Mesendoderm (in vitro differentiated cells): ENCODE measurements at places on chromosomes 13 and 19.
A peak's percentile ranks its signal among the peaks of the same experiment; 100 is the strongest.

GRCh38 chr19:45187421-45188100, 9.0 kb downstream of the BLOC1S3 start:
- peak; percentile 57 for DNase-seq

DNA sequence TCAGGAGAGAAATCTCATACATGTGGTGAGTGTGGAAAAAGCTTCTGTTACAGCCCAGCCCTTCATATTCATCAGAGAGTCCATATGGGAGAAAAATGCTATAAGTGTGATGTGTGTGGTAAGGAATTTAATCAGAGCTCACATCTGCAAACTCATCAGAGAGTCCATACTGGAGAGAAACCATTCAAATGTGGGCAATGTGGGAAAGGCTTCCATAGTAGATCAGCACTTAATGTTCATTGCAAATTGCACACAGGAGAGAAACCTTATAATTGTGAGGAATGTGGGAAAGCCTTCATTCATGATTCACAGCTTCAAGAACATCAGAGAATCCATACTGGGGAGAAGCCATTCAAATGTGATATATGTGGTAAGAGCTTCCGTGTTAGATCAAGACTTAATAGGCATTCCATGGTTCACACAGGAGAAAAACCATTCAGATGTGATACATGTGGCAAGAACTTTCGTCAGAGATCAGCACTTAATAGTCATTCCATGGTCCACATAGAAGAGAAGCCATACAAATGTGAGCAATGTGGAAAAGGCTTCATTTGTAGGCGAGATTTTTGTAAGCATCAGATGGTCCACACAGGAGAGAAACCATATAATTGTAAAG, 15.2 kb downstream of the ZNF221 start:
- DNase-seq, result peak; percentile 41

DNA sequence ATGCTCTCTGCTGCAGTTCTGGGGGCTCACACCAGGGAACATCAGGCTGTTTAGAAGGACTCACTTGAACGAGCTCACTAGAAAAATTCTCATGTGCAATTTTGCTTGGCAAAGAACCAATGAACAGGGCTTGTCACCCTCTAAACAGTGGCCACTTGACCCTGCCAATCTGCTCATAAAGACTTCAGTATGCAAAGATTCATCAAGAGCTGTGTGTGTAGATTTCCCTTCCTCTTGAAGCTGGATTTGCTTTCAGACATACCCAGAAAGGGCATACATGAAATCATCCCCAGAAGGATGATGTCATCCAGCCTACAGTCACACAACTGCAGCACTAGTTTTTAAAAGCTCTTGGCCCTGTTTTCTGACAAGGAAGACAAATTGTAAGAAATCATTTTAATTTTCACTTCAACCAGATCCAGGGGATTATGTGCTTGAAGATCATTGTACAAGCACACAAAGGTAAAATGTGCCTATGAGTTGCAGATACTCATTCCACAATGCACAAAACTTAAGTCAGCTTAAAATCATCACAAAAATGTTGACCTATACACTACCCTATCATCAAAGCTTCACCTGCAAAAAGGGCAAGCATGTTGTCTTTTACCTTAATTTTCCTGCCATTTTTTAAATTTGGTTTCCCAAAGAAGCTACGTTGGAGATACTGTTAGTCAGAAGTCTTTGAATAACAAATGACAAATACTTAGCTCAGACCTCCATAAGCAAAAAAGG, 5.2 kb upstream of the STK24 start:
- no peak for DNase-seq

DNA sequence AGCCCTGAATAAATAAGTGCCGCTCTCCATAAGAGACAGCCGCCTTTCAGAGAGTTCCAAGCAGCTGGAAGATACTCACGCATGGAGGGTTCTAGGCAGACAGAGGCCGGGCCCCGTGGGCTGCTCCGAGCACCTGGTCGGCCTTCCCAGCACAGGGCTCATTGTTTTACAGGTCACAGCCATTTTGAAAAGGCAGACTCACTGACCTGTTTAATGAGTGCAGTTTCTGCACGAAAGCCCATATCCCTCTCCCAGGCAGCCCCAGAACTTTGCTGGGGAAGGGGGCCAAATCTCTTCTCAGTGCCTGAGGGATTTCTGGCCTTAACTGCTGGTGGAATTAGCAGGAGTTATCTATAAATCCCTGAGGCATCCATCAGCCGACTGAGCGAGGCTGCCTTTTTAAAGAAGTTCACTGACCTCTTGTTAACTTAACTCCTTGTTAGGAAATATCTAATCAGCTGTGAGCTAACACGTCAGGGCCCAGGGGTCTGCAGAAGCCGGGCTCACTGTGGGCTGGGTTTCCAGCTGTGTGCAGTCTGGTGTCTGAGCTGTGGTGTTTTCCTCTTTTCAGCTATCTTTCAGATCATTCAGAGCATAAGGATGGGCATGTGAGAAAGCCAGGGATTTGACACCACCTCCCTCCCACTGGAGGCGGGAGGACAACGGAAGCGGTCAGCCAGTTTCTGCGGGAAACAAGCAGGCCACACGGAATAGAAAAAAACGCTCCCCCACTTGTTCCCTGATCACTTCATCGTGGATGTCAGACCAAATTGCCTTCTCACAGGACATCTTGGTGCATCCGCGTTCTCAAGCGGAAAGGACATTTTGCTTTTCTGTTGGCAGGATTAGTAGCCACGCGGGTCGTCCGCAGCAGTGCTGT, 23.3 kb downstream of the SERP2 start:
- DNase-seq, result peak; percentile 96

DNA sequence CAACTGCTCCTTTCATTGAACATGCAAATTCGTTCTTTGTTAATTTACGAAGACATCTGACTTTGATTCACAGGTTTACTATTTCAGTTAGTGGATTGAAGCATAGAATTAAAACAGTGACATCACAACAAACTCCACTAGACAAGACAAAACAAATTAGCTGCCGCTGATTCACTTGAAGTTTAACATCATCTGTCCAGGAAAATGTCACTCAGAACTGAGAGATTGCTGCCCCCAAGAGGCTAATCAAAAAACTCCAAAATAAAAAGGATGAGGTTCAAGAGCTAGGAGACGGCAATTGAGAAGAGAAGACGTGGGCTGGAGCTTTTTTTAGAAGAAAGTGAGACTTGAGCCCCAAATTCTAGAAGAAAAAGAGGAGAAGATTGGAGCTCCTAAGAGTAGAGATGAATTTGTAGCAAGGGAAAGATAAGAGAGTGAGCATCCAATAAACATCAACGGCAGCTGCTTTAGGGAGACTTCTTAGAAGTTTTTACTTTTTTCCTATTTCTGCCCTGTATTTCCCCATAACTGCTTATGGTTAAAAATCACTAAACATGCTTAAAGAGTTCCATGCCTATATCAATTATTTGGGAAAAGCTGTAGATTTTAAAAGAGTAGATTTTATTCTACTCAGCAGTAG, 40.8 kb upstream of the TPP2 start:
- DNase-seq, result peak; percentile 53

GRCh38 chr19:55353803-55354697, 469 bp downstream of the COX6B2 start:
- peak; percentile 75 for DNase-seq

- no peak for DNase-seq
These were observed 153.5 kb upstream of the ZNF507 start for GRCh38 chr19:32191921-32192320.

DNA sequence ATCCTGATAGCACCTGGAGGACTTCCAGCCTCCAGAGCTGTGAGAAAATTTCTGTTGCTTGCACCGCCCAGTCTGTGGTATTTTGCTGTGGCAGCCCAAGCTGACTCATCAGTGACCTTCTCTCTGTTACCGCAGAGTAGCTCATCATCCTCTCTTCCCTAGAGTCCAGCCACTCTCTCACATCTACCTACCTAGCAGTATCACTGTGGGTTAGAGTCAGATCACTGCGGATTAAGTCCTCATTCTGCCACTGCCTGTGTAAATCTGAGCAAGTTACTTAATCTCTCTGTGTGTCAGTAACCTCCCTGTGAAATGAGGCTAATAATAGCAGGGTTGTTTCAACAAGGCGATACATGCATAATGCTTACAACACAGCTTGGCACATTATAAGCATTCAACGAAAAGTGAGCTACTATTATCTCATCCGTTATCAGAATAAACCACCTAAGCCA, 40.3 kb upstream of the USPL1 start:
- peak; percentile 36 for DNase-seq

- no peak for DNase-seq
These were observed 97.5 kb downstream of the INSR start for GRCh38 chr19:7196763-7197118.

DNA sequence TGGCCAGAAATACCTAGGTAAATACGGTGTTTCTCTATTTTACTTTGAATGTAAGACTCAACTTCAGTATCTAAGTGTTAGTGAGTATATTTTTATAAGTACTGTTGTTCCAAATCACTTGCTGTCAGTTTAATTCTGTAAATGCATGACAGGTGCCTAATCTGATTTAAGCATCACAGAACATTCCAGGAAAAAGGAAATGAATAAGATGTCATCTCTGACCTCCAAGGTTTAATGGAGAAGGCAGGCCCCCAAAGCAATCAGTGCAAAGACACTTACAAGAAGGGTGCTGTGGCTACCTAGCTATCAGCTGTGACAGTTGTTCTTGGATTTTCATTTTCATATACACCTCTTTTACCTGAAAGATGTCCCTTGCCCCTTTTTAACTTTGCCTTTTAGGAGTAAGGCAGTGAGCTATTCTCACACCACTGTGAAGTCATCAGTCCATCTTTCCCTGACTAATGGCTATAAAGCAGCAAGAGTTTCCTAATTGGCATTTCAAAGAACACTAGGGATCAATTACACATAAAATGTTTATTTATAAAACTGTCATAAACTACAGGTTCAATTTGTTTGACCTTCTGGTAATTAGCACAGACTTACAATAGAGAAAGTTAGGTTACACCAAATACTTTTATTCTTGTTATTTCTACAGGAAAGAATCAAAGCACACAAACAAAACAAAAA, 427.6 kb downstream of the SPRY2 start:
- no peak for DNase-seq

- DNase-seq, result no peak
These were observed 39.0 kb downstream of the SERTM1 start for GRCh38 chr13:36712770-36713169.

DNA sequence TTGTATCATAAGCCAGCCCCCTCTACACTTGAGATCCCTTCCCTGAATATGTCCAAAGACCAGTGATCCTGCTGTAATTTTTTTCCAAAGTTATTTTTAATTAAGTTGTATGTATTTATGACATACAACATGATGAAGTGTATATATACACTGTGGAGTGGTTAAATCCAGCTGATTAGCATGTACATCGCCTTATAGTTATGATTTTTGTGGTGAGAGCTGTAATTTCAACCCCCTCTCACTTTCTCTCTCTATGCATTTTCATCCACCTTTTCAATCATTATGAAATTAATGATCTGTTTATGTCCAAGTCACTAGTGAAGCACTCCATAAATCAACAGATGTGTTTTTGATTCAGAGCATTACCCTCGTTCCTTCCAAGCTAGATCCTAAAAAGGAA, 85.3 kb downstream of the KCTD12 start:
- DNase-seq, result no peak

DNA sequence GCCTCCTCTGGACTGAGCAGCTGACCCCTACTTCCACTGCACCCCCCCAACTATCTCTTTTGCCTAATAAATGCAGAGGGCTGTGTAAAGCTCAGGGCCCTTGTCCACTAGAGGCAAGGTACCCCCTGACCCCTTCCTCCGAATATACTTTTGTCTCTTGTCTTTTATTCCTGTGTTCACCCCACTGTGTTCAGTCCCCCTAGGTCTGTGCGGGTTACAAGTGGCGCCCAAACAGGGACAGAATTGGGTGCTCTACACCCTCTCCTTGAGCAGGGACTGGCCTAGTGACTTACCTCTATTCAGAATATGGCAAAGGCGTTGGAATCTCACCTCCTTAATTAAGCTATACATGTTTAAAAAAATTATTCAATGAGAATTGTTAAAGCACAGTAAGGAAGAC, 15.0 kb downstream of the ZNF350 start:
- DNase-seq, result peak; percentile 66

DNA sequence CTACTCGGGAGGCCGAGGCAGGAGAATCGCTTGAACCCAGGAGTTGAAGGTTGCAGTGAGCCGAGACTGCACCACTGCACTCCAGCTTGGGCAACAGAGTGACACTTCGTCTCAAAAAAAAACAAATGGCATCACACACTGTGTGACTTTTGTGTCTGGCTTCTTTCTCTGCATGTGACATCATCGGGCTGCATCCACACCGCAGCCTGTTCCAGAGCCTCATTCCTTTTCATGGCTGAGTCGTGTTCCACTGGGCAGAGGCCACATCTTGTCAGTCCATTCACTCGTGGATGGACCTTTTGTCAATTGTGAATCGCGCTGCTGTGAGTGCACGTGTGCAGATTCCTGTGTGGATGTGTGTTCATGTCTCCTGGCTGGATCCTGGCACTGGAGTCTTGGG, 8.3 kb downstream of the THOP1 start:
- no peak for DNase-seq

- DNase-seq, result peak; percentile 98
These were observed at the start of gene ZNF350 for GRCh38 chr19:51986309-51987291. ZNF350 (minus strand) TSS chr19:51986840; CDS start chr19:51974360, 12,480 bp downstream.

DNA sequence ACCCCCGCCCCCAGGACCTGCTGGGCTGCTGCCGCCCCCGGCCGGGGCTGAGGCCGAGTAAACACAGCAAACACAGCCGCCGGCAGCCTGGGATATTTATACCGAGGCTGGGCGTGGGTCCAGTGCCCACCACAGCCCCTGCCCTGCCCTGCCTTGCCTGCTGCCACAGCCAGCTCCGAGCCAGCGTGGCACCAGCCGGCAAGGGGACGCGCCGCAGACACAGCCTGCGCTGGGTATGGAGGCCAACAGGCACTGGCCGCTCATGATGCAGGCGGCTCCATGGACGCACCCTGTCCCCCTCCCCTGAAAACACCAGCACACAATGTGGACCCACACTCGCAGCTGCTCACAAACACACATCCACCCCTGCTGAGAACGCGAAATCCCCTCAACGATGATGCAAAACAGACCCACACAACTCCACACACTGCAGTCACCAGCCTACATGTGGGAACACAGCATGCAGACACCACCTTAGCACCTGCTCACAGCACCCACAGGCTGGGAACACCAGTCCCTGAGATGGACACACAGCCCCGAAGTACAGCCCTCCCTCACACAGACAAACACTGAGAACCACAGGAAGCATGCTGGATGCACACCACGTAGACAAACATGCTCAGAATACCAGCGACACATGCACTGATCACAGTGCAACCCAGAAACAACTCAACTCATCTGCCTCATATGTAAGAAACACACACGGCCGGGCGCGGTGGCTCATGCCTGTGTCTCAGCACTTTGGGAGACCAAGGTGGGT, 16.2 kb downstream of the CCDC97 start:
- no peak for DNase-seq

DNA sequence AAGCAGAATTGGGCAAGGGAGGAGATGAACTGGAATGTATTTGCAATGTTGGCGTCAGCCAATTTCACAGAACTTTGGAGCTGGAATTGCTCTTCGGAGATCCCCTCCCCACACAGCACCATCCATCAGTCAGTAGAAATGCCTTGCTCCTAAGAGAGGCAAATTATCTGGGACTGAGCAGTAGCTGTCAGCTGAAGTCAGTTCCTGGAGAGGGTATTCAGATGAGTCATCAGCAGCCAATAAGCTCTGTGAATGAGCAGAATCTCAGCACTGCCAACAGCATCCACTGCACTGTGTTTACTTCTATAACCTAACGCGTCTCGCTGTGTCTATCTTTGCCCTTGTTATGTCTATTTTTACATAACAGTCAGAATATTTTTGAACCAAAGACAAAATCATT, 213.7 kb downstream of the SLITRK5 start:
- peak; percentile 82 for DNase-seq
